ENCODE measurements at places on chromosomes 12 and 14. TPM values are rescaled to one million over a fixed set of nuclear protein-coding genes. Genes with fewer than 3 reads are reported as not detected.

The MLXIP gene
- total RNA-seq = 10.9 TPM

The RFLNA gene
- total RNA-seq = not detected

The OTOGL gene
- under 0.01 TPM for total RNA-seq

The SLC6A15 gene
- 30.0 TPM for total RNA-seq
